ENCODE measurements at places on chromosomes 6 and 20. TPM values are rescaled to one million over a fixed set of nuclear protein-coding genes. Genes with fewer than 3 reads are reported as not detected.

DNA sequence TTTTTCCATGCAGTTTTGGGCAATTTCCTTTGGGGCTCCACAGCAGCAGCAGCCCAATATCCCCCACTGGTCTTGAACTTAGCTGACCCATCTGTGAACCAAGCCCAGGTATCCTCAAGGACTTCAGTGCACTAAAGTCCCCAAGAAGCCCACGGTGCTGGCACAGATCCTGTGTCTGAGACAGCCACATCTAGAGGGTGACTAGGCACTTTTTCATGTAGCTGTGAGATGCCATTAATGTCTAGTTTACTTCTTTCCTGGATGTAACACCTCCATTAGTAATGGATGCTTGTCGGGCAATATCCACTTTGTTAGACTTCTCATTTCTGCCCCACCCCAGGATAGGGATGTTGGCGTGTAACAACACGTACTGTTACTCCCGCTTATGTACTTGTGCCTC is 176.2 kb upstream of the PROKR2 start:
- DNase-seq, result no peak

GRCh38 chr6:131936156-131936555 is 15.0 kb downstream of the CCN2 start:
- DNase-seq, result no peak

- no peak for DNase-seq
Observed at GRCh38 chr6:64777941-64778785, 928.9 kb downstream of the EYS start.

GRCh38 chr6:147262946-147263345 is 58.7 kb downstream of the STXBP5 start:
- no peak for DNase-seq

GRCh38 chr20:58492074-58492718 is 23.0 kb downstream of the APCDD1L start:
- no peak for DNase-seq

Gene ISM1
- total RNA-seq, result 23.8 TPM
